ENCODE measurements at places on chromosomes 6 and 20. TPM values are rescaled to one million over a fixed set of nuclear protein-coding genes. Genes with fewer than 3 reads are reported as not detected.

DNA sequence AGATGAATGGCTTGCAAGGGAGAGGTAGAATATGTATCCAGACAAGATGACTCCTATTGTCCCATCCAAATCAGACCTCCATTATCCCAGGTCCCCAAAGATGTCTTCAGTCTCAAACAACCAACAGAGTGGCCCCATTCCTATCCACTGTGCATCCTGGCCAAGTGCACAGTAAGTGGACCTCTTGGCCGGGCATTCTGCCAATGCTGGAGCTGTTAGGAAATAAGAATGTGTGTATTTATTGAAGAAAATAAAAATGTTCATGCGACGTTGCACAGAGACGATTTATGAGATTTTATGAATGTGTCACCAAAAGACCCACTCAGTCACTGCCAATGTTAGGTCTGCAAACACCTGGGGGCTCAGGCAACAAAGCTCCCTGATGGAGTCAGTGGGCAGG is 196.0 kb downstream of the MAFB start:
- peak; percentile 82 for DNase-seq

DNA sequence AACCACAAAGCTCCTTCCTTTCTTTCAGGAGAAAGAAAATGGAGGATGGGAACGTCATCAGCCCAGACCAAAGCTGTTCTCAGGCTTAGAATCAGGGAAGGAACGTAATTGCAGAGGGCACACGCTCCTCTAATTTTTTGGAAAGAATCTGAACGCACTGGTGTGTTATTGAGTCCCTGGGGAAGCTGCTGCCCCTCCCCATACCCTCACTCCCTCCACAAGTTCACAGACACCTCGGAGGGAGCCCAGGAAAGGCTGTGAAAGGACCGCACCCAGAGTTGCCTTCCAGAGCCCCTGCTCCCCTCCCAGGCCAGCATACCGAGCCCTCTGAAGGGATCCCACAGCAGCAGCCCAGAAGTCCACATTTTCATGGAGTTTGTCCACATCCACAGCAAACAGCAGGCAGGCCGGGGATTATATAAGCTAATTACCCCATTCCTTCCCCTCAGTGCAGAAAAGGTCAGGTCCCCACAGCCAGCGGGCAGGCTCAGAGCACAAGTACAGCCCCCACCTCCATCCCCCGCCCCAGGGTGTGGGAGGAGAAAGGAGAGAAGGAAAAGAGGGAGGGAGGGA is 53.7 kb downstream of the ANKRD60 start:
- DNase-seq = peak; percentile 83

DNA sequence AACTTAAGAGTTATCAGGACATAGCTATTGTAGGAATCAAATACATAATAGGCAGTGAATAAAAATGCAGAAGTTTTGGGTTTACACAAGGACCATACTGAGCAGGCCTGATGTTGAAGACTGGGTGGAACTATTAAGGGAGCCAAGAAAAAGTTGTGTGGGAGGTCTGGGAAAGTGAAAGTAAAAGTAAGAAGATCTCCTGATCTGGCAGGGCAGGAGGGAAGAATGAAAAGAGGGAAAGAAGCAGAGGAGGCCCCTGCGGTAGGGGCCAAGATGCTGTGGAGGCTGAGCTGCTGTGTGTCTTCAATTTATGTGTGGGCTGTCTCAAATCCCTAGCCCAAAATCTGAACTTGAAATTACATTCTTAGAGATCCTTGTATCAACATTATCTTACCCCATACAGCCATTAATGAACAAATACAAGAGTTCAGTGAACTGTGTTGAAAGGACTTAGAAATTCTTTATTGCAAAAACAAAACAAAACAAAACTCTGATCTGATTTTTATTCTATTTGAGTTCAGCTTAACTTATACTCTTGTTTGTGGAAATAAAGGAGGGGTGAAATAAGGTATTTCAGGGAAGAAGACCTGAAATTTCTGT is 1183.8 kb downstream of the HACE1 start:
- no peak for DNase-seq

CDH26 gene
- total RNA-seq = 1.6 TPM

DNA sequence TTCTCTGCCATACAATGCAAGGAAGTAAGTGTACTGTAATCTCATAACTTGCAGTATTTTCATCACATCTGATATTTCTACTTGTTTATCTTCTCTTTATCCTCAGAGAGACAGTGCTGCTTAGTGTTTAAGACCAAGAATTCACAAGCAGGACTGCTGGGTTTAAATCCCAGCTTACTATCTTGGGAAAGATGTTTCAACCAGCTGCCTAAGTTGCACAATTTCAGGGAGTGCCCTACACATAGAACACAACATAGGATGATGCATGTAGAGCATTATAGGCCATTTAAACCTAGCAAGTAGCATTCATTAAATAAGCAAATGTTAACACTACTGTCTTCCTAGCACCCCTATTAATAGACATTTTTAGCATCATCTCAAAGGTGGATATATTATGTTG is 205.2 kb upstream of the CEP162 start:
- DNase-seq = no peak

DNA sequence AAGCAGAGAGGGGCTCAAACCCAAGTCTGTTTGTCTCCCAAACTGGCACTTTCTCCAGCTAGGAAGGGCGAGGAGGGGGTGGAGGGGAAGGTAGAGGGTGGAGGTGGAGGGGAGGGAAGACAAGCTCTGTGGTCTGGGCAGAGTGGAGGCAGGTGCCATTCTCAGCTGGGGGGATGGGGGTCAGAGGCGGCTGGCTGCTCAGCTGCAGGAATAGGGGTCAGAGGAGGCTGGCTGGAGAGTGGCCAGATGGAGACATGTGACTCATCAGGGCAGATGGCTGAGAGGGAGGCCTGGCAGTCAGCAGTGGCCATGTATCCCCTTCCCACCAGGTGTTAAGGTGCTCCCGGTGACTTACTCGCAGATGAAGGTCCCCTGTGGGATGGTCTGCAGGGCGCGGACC is 3.5 kb upstream of the SLC44A4 start:
- no peak for DNase-seq

DNA sequence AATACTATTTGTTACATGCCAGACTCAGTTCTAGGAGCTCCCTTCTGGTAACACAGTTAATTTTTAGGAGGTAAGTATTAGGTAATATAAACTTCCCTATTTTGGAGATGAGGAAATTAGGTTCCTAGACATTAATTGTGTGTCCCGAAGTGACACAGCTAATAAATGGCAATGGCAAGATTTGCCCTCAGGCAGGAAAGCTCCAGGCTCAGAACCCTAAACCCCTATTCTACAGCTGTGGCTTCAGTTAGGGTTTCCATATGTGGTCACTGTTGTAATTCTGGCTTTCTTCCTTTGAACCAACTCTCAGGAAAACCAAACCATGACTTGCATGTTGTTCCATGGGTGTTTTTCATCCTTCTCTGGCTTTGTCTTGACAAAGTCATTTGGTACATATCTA is 188.2 kb downstream of the PLCB1 start:
- no peak for DNase-seq

DNA sequence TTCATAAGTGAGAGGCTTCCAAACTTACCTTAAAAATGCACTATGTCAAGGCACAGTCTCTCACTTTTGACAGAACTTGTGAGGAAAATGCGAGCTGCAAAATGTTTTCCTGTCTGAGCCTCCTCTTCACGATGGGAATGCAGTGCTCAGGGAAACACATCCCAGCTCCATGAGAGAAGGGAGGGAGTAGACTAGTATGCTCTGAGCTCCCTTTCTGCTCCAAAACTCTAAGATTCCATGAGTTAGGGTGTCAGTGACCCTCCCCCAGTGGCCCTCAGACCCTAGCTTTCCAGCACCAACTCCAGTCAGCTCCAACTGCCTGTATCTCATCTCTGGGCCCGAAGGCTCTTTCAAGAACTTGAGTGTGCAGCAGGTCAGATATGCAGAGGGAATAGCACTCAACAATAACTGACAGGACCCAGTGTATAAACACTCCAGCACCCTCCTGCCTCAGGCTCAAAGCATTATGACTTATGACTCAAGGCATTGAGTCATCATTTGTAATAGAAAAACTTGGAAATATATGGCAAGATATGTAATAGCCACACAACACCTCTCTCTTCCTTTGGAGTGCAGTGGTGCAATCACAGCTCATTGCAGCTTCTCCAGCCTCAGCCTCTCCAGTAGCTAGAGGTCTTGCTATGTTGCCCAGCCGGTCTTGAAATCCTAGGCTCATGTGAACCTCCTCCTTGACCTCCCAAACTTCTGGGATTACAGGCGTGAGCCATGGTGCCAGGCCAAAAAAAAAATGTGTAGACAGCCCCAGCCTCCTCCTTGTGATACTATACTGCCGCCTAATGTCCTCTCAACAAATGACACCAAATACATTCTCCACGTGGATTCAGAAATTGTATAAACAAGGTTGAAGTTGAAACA is 16.7 kb upstream of the ENTPD6 start:
- no peak for DNase-seq

GRCh38 chr20:41300383-41300782 is 17.1 kb downstream of the ZHX3 start:
- DNase-seq = no peak

CCDC167 gene
- total RNA-seq = 24.4 TPM

DNA sequence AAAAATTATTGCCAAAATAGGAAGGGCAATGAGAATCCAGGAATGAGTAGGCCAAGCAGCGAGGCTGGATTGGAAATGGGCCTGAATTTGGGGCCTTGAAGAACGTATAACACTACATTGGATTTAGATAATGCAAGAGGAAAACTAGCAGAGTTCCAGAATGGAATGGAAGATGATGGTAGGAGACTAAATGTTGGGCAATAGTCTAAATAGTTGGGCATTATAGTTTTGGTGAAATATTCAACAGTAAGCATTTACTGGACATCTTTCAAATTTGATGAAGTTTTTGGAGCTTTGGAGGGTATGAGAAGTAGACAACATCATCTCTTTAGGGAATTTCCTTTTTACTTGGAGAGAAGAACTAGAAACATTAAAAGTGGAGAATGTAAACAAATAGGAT is 3.4 kb upstream of the JARID2 start:
- DNase-seq = no peak

DNA sequence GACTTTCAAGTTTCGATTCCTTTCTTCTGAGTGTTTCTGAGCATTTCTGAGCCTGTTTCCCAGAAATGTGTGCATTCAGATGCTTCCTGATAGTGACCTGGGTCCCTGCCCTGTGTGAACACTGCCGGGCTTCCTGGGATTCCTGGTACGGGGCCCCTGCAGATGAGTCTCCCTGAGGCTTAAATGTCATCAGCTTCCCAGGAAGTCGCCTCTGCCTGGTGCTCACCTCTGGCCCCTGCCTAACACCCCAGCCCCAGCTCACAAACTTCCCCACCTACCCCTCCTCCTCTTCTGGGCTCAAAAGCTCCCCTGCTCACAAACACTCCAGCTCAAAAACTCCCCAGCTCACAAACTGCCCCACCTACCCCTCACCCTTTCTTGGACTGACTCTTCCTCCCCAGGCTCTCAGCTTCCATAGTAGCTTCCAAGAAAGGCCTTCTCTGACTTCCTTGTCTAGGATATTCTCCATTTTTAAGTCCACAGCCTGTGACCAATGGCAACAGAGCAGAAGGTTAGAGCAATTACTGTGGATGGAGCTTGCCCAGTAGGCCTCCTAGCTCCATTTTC is 42.0 kb downstream of the TGM2 start:
- no peak for DNase-seq

DNA sequence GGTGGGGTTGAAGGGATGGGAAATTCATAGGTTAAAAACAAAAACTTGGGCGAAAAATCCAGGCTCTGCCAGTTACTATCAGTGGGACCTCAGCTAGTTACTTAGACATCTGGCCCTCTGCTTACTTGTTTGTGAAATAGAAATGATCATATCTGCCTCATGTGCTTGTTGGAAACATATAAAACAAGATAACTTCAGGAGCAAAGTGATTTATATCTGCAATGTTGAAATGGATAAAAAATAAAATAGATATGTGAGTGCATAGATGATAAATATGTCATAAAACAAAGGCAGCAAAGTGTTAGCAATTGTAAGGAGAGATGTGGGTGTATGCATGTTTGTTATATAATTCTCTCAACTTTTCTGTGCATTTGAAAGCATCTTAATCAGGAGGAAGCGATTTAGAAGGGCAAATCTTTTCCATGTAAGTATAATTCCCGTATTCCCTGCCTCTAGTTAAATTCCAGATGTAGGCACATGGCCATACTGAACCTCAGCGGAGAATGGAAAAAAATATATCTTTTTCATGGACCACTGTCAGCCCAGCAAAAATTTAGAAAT is 579.0 kb upstream of the FLRT3 start:
- no peak for DNase-seq

TTBK1 gene
- total RNA-seq = 0.13 TPM

- DNase-seq = no peak
Observed at GRCh38 chr6:83258517-83258916, 65.4 kb downstream of the RWDD2A start.

SEC23B gene
- 8.6 TPM for total RNA-seq

GRCh38 chr20:46701556-46701955 is 7.9 kb upstream of the SLC2A10 start:
- no peak for DNase-seq

Data from Right ventricle myocardium superior (tissue), 1 donor.